Activated naive CD8-positive, alpha-beta T cell treated with anti-CD3 and anti-CD28 coated beads for 36 hours (primary cell): ENCODE measurements at places on chromosomes 7 and 10.

- peaks cover 8% of the 10 kb centered on the region for H3K36me3 ChIP-seq
- H3K4me3 ChIP-seq, result peak overlapping the region; percentile 88
- peaks cover 23% of the 10 kb centered on the region for H3K4me1 ChIP-seq
- H3K27me3 ChIP-seq, result no peaks in the 10 kb centered on the region
These were observed 649 bp downstream of the ACTR3B start for GRCh38 chr7:152759949-152760853.

DNA sequence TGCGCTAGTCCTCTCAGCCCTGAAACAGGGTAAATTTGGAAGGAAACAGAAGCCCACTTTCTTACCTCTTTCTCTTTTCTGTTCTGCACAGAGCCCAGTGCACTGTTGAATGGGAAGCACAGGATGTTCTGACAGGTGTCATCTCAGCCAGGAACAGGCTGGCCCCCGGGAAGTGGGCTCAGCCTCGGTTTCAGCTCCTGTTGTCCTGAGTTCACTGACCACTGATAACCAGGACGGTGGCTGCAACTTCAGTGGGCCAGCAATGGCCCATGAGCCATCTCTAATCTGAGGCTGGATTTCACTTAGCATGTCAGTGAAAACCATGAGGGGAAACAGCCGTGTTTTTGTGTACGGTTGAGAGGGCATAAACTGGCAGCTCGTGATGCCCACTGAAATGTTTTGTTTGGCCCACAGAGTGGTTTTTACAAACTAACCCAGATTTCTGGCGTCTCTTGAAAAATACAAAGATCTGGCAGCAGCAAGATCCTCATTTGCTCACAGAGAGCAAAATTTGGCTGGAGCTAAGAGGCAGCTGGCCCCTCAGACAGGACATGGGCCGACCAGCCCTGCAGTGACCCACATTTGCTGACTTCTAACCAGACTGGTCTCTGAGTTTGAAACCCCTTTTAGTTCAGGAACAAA lies 455.9 kb downstream of the PAXIP1 start:
- no peak overlapping the region for H3K4me3 ChIP-seq
- no peaks in the 10 kb centered on the region for H3K36me3 ChIP-seq
- H3K4me1 ChIP-seq, result no peaks in the 10 kb centered on the region
- H3K27me3 ChIP-seq, result no peaks in the 10 kb centered on the region

- no peak for DNase-seq
- peaks cover 1% of the 10 kb centered on the region for H3K4me1 ChIP-seq
- no peak overlapping the region for H3K27ac ChIP-seq
- H3K27me3 ChIP-seq, result no peaks in the 10 kb centered on the region
- H3K4me3 ChIP-seq, result no peak overlapping the region
- H3K36me3 ChIP-seq, result no peaks in the 10 kb centered on the region
These were observed 51.9 kb upstream of the CAPZA2 start for GRCh38 chr7:116810267-116811116.

GRCh38 chr10:119377958-119378736 lies 164.4 kb downstream of the RGS10 start:
- H3K36me3 ChIP-seq, result peaks cover 7% of the 10 kb centered on the region
- no peak overlapping the region for H3K27ac ChIP-seq
- H3K4me1 ChIP-seq, result peaks cover 6% of the 10 kb centered on the region
- H3K27me3 ChIP-seq, result no peaks in the 10 kb centered on the region

DNA sequence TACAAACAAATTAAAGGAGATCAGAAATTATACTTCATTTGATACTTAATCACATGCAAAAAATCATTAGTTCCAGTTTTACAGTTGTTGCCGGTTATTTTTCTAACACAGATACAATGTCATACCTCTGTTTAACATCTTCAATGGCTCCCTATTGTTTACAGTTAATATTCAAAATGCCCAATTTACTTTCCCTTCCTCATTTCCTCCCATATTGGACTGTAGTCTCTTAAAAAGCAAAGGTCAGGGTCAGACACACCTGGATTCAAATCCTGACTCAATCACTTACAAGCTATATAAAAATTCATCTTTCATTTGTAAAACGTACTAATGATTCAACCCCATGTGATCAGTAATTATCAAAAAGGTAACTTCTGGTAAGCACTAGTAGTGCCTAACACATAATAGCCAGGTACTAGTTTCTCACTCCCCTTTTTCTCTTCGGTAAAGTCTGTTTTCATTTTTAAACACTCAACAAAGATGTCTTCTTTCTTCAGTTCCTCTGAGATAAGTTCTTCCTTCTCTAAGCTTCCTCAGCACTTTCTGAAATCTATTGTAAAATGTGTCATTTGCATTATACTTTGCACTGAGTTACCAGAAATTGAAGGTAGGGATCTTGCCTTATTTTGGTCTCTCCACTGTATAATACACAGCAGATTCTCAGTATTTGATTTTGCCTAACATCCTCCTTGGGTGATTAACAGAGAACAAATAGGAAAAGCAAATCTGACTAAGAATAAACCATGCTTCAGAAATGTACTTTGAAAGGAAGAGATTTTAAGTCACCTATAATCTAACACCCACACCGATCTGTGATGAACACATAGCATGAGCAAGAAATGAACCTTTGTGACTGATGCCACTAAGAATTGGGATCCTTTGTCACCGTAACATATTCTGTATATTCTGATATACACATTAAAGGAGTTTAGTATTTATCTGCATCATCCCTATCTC lies 16.1 kb downstream of the KMT2C start:
- peaks cover 26% of the 10 kb centered on the region for H3K4me1 ChIP-seq
- H3K27me3 ChIP-seq, result no peaks in the 10 kb centered on the region
- H3K4me3 ChIP-seq, result no peak overlapping the region
- peaks cover 44% of the 10 kb centered on the region for H3K36me3 ChIP-seq

- peaks cover 27% of the 10 kb centered on the region for H3K4me1 ChIP-seq
- H3K36me3 ChIP-seq, result peaks cover 2% of the 10 kb centered on the region
- H3K27me3 ChIP-seq, result peaks cover 88% of the 10 kb centered on the region
- no peak within 1 kb of the TSS for H3K27ac ChIP-seq
- H3K4me3 ChIP-seq, result peak within 1 kb of the TSS; percentile 24
These were observed at the start of gene LBX1 for GRCh38 chr10:101229266-101230182. Gene LBX1 (minus strand): TSS chr10:101229463. CDS start chr10:101228815, 648 bp downstream.

DNA sequence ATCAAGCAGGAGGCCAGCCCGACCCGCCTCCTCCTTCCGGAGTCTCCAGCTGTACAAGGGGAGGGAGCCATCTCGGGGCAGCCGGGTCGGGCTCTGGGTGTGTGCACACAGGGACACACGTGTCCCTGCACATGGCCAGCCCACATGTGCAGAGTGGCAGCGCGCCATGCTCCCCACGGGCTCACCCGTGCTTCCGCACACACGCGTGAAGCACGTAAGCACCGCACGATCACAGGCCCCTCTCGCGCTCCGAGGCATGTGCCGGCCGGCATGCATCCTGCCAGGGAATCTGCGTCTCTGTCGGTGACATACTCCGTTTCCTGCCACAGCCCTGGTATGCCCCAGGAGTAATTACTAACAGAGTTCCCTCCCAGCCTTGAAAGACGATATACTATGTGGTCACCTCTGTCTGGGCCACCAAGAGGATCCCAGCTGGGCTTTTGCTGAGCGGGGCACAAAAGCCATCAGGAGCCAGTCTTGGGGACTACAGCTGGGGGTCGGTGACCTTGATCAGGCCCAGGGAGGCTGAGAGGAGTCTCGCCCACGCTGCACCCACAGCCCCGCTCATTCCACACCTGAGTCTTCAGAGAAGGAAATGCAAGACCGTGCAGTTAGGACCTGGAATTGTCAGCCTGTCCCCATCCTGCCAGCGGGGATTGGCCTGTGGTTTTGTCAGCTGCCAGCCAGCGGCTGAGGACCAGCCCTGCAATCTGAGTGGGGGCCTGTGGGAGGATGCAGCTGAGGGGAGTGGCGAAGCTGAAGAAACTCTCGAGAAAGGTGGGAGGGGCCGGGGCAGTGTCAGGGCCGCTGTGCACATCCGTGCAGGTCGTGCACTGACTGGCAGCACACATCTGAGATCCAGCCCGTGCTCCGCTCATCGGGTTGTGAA lies 11.0 kb upstream of the LFNG start:
- no peaks in the 10 kb centered on the region for H3K36me3 ChIP-seq
- H3K4me1 ChIP-seq, result peaks cover 50% of the 10 kb centered on the region
- peak overlapping the region; percentile 85 for H3K27ac ChIP-seq
- H3K27me3 ChIP-seq, result no peaks in the 10 kb centered on the region
- peak; percentile 74 for DNase-seq

- H3K27me3 ChIP-seq, result no peaks in the 10 kb centered on the region
- no peak overlapping the region for H3K4me3 ChIP-seq
- no peak for DNase-seq
- H3K4me1 ChIP-seq, result no peaks in the 10 kb centered on the region
These were observed 96.2 kb downstream of the PPP1R17 start for GRCh38 chr7:31783221-31783620.

GRCh38 chr10:22148961-22149360 lies 68.9 kb downstream of the EBLN1 start:
- DNase-seq, result no peak
- H3K27ac ChIP-seq, result no peak overlapping the region
- H3K36me3 ChIP-seq, result peaks cover 2% of the 10 kb centered on the region
- H3K4me1 ChIP-seq, result no peaks in the 10 kb centered on the region

DNA sequence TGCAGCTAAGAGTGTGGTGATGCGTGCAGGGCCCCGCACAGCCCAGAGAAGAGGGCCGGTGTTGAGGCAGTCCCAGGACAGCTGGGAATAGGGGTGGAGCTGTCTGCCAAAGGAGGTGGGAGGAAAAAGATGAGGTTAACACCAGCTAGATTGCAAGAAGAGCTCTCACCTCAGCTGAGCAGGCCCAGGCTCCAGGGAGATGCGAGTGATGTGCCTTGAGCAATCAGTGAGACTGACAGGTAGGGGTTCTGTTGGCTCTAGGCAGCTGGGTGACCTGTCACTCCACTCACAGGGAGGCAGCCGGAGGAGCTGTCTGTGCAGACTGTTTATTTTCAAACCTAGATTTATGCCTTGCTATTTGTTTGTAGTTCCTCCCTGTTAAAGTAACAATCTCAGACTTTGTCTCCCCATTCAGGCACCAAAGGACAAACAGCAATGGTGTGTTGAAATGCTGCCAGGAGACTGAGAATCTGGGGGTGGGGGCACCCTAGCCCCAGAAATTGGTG lies 205.1 kb upstream of the CXCL12 start:
- H3K27me3 ChIP-seq, result no peaks in the 10 kb centered on the region
- DNase-seq, result no peak
- no peaks in the 10 kb centered on the region for H3K4me1 ChIP-seq
- no peak overlapping the region for H3K27ac ChIP-seq
- H3K4me3 ChIP-seq, result no peak overlapping the region

DNA sequence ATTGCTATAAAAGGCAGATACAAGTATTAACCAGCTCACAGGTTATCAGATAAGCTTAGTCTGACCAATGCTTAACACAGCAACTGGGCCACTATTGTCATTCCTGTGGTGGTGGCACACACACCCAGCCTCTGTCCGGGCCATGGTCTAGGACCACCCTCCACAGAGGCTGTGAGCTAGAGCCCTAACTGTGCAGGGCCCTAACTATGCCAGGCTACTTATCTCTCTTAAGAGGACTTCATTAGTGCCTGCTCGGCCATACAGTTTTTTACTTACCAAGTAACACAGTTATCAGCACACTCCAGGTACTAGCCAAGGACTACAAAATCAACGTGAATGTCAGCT lies 2.1 kb upstream of the EGFR start:
- no peaks in the 10 kb centered on the region for H3K4me1 ChIP-seq
- H3K27me3 ChIP-seq, result peaks cover 46% of the 10 kb centered on the region
- H3K4me3 ChIP-seq, result no peak overlapping the region
- DNase-seq, result no peak
- no peak overlapping the region for H3K27ac ChIP-seq

GRCh38 chr7:44914992-44915607 lies 29.8 kb upstream of the PURB start:
- peaks cover 38% of the 10 kb centered on the region for H3K4me1 ChIP-seq
- no peaks in the 10 kb centered on the region for H3K36me3 ChIP-seq
- no peaks in the 10 kb centered on the region for H3K27me3 ChIP-seq
- DNase-seq, result peak; percentile 88
- H3K27ac ChIP-seq, result peak overlapping the region; percentile 89
- H3K4me3 ChIP-seq, result peak overlapping the region; percentile 45

GRCh38 chr7:46930366-46930765 lies 651.5 kb downstream of the TNS3 start:
- no peaks in the 10 kb centered on the region for H3K4me1 ChIP-seq
- DNase-seq, result no peak
- H3K27ac ChIP-seq, result no peak overlapping the region
- no peak overlapping the region for H3K4me3 ChIP-seq

DNA sequence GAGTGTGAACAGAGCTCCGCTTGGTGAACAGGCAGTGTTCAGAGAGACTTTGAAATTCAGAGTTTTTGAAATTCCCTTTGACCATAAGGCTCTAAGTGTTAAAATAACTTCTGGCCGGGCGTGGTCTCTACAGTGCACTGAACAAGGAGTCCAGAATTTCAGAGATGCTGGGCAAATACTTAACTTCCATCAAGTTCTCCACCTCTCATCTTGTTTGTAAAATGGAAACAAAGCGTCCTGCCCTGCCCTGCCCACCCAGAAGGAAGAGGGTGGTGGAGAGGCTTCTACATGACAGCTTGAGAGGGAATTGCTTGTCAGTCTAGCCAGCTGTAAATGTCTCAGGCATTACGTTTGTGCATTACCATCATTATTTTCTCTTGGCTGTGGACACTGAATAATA lies 102.6 kb downstream of the RGS10 start:
- DNase-seq, result no peak
- H3K27ac ChIP-seq, result no peak overlapping the region
- peaks cover 11% of the 10 kb centered on the region for H3K36me3 ChIP-seq
- peaks cover 2% of the 10 kb centered on the region for H3K4me1 ChIP-seq

DNA sequence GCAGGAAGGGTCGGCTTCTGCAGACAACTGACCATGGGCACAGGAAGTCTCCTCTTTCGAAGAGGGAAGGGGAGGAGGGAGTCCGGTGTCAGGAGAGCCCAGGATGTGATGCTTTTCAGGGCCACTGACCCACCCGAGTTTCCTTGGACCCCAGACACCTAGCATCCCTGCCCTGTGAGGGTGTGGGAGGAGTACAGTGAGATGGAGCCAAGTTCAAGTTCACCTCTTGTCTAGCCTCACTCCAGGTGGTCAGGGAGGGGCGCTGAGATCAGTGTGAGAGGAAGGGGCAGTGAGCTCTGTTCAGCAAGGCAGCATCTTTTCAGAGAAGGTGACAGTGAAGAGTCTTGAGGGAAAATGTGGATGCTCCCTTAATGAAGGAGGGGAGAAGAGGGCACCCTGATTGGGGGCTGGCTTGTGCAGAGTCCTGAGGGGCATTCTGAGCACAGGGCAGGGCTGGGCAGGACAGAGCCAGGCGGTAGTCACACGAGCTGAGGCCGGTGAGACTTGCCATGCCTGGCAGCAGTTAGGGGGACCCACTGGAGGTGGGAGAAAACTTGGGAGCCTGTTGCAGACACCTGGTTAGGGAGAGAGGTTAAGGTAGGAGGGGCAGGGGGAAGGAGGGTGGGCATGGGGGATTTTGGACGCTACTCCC lies 49.7 kb downstream of the ADCY1 start:
- no peak for DNase-seq
- H3K27ac ChIP-seq, result no peak overlapping the region
- H3K4me1 ChIP-seq, result no peaks in the 10 kb centered on the region
- H3K4me3 ChIP-seq, result no peak overlapping the region

GRCh38 chr10:122267849-122268737 lies 3.0 kb upstream of the BTBD16 start:
- H3K4me3 ChIP-seq, result no peak overlapping the region
- no peaks in the 10 kb centered on the region for H3K36me3 ChIP-seq
- H3K27me3 ChIP-seq, result peaks cover 38% of the 10 kb centered on the region
- no peaks in the 10 kb centered on the region for H3K4me1 ChIP-seq

GRCh38 chr7:35036361-35037171 lies 719 bp downstream of the DPY19L1 start:
- H3K4me3 ChIP-seq, result peak overlapping the region; percentile 97
- DNase-seq, result peak; percentile 31
- no peaks in the 10 kb centered on the region for H3K27me3 ChIP-seq
- H3K27ac ChIP-seq, result peak overlapping the region; percentile 85

GRCh38 chr7:84372712-84373111 lies 178.1 kb upstream of the SEMA3A start:
- H3K27ac ChIP-seq, result no peak overlapping the region
- no peaks in the 10 kb centered on the region for H3K36me3 ChIP-seq
- H3K4me1 ChIP-seq, result no peaks in the 10 kb centered on the region
- DNase-seq, result no peak
